Bronchial epithelial cell (primary cell): ENCODE measurements at places on chromosomes 3 and 15. TPM values are rescaled to one million over a fixed set of nuclear protein-coding genes. Genes with fewer than 3 reads are reported as not detected.

- peak; percentile 72 for DNase-seq
Observed at GRCh38 chr3:157282261-157283191, 122.6 kb upstream of the CCNL1 start.

DNA sequence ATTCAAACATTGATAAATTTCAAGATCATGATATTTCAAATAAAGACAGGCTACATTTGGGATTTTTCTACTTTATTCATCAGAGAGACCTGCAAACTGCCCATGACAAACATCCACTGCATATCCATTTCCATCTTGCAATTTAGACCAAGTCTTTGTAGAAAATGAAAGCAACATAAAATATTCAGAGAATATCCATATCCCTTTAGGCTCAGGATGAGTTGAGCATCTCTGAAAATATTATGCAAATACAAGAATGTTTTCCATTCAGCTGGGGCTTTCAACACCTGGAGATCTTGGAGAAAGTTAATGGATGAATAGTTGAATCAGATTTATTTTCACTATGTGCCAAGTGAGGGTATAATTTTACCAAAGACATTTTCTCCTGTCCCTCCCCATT lies 103.4 kb downstream of the TUSC7 start:
- DNase-seq, result no peak

- no peak for DNase-seq
Observed at GRCh38 chr3:23762759-23763477, 42.8 kb upstream of the UBE2E1 start.

Gene CCR8
- total RNA-seq, result not detected in 2 replicates
